ENCODE measurements at places on chromosomes 2 and 18.

DNA sequence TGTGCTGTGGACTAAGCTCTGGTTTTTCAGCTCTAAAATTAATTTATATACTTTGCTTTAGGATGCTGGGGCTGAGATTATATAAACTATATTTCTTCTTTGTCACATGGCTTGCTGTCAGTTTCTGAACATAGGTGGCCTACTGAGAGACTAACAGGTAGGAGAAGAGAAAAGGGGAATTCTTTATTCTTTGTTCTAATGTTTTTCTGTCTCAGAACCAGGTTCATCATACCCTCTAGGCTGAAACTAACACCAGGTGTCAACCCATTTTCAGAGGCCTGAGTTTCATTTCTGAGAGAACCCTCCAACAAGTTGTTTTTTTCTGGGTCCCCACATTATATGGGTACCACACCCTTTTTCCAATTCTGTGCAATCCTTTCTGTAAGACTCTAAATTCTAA, 843.6 kb downstream of the TRIB2 start:
- DNase-seq: no peak

DNA sequence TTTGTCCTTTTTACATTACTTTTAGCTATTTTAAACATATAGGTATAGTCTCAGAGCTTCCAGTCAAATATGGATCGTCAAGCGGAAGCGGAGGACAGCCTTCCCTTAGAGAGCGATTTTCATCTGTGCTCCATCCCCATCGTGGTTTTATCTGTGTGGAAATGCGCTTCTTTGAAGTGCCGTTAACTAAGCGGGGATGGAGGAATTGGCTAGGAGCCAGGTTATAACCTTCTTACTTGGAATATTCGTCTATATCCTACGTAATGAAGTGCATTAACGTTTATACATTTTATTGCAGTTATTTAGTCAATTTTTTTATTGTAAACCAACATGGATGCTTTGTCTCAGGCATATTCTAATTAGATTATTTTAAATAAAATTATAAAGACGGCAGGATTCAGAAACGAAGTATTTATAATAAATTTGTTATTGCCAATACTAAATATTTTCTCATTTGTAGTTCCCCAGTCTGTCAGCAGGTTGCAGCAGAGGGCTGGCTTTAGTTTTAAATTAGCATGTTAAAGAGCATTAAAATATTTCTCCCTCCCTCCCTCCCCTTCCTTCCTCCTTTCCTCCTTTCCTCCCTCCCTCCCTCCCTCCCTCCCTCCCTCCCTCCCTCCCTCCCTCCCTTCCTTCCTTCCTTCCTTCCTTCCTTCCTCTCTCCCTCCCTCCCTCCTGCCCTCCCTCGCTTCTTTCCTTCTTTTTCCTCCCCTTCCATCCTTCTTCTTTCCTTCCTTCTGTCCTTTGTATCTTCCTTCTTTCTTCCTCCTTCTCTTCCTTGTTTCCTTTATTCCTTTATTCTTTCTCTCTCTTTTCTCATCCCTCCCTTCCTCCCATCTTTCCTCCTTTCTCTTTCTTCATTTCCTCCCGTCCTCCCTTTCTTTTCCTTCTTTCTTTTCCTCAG, 80.6 kb upstream of the DOCK10 start:
- no peak for DNase-seq

- no peak for DNase-seq
These were observed 1.5 kb downstream of the POU3F3 start for GRCh38 chr2:104855221-104856085.

DNA sequence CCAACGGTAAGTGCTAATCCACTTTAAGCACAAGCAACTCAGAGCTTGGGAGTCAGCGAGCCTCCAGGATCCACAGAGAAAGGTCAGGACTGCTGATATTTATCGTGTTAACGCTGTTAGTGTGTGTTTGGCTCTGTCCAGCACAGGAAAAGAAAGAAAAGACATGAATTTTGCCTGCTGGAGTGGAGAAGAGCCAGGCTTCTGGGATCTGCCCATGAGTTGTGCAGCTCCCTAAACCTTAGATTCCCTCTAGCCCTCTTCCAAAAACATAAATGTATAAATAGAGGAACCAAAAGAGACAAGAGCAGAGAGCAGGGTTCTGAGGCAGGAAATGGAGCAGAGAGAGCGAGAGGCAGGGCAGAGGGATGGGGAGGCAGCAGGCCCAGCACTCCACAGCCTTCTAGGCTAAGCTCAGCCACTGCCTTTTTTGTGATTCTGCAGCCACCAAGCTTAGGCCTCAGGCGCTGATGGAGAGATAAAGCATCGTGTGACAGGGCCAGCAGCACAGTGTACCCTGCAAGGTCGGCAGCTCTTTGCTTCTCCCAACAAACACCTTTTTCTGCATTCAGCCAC, 14.5 kb upstream of the MAT2A start:
- DNase-seq: no peak

- peak; percentile 68 for DNase-seq
These were observed 48.8 kb downstream of the ADNP2 start for GRCh38 chr18:80157708-80158343.

DNA sequence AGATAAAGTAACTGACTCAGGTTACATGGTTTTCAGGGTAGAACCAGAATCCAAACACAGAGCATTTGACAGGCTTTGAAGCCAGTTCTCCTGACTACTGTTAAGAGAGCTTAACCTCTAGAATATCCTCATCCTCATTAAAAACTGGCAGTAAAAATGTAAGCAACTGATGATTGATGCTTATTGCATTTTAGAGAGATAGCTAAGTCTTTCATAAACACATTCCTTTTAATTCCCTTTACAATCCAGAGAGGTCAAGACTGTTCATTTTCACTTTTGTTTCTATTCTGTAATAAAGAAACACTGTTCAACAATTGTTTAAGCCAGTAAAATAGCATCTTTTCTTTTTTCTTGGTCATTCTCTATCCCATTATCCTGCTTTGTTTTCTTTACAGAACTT, 53.9 kb upstream of the RAB27B start:
- DNase-seq: no peak
